ENCODE measurements at places on chromosomes 11 and 22.

- no peak for DNase-seq
Measured at GRCh38 chr22:25134028-25134427, 65.6 kb upstream of the CRYBB3 start.

DNA sequence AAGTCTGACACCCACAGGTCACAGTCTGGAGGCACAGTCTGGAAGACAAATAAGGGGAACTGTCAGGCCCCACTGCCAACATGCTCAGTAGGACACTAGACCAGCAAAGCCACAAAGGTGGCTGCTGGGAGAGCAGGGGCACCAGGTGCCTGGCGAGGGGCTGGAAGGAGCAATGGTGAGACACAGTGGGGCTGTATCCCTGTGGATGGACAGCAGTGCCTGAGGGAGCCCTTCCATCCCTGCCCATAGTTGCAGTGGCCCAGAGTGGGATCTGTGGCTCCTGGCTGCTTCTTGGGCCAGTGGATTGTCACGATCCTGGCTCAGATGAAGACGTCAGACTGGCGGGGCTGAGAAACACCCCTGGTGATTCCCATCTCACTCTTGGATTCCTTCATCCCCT, 154.6 kb downstream of the DSCAML1 start:
- no peak for DNase-seq

DNA sequence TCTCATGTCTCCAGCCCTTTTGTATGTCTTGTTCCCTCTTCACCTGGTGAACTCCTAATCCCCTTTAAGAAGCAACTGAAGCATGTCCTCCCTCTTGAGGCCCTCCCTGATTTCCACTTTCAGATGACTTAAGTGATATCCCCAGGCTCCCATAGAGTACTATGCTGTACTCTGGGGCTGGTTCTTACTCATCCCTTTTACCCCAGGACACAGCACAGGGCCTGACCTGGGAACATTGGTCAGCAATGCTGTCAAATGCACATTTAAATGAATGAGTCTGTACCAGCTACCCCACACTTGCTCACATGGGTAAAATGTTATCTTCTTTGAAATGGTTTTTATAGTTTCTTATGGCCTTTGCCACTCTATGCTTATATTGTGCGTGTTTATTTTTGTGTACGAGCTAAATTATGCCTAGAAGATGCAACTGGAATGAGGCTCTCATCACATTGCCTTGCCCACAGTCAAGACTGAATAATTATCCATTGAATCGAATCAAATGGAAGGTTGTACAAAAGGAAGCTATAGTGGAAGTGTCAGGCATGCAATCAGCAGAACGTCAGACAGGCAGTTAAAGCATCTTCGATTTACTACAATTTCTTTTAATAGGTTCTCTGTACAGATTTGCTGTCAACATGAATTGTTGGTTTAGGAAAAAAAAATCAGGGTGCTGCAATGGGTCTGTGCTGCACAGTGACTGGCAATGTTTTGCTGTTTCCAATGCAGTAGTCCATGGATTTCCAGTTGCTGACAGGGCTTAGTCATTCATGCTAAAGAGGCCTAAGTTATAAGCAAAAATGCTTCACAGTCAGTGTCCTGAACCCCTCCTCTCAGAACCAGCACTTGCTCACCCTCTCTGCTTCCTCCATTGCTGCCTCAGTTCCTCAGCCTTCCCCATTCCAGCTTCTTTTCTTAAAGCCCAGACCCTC, 79.5 kb downstream of the PARVA start:
- no peak for DNase-seq

DNA sequence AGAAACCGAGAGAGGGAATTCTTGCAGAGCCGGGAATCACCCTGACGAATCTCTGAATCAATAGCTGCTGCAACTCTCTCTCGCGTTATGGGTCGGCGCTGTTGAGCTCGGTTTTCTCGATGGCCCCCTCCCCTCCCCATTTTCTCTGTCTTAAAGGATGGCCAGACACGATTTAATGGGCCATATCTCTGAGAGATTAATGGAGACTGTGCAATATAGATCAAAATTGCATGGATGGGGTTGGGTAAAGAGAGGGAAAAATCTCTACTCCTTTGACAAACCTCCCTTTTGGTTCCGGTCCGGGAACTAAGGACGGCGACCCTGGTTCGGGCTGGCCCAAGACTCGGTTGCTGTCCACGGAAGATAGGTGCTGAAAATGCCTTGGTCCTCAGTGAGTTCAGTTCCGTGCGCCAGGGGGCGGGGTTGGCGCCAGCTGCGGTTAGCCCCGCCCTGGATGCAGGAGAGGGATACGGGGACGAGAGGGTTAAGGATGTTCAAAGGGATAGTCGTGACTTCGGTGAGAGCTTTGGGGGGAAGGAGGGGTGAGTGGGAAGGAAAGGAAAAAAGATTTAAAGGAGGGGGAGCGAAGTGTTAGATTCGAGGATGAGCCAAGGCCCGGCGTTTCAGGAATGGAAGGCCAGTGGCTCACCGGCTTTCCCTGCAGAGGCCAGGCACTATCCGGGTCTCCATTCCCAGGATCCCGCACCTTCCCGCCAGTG, 103.6 kb upstream of the HSD17B12 start:
- DNase-seq: peak; percentile 46

GRCh38 chr22:20095521-20095920, 15.5 kb downstream of the DGCR8 start:
- DNase-seq: no peak

DNA sequence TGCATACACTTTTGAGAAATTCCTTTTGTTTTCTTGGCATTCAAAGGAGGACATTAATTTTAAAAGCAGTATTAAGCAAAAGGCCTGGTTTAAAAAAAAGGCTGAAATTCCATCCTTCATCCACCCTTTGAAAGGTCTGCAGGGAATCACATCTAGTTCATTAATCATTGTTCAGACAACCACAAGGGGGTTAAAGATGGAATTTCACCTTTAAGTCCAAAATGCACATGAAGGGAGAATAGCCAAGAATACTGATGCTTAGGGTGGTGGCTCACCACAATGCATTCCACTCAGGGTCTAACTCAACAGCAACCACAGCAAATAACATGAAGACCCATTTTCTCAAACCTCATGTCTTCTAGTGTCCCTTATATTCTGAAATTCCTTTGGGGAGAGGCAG, 256.9 kb downstream of the CADM1 start:
- DNase-seq: no peak

DNA sequence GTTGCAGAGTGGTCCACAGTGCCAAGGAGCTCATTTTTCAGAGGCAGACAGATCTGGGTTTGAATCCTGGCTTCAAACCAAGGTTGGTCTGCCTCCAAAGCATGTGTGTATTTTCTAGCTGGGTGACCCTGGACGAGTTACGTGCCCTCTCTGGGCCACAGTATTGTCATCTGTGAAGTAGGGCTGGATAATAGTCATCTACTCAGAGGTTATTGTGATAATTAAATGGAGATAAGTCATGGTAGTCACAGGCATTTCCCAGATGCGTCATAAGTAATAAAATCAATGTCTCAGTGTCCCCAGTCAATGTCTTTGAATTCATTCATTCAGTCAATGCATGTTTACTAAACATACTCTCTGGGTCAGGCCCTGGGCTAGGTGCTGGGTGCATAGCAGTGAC, 8.6 kb downstream of the OMP start:
- DNase-seq: no peak

DNA sequence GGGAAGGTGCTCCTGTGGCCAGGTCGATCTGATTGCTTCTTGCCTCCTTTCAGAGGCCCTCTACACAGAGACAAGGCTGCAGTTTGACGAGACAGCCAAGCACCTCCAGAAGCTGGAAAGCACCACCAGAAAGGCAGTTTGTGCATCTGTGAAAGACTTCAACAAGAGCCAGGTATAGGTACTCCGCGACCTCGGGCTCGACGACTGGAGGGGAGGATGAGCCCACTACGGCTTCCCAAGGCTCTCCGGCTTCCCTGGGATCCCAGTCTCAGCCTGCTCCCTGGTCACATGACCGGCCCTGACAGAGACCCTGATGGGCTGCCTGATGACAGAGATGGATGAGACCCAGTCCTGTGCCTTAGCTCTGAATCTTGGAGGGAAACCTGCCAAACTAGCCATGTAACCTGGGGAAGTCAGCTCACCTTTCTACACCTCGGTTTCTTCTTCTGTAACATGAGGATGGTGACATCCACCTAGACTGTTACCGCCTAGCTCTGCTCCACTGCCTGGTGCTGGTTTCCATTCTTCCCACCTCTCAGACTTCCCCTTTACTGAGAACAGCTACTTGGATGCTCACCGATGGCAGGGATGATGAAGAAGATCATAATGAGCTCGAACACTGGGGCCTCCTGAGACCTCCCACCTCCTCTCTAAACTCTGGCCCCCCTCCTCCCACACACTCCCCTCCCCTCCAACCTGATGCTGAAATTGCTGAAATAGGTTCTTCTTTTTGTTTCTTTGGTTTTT, 8.9 kb downstream of the RIBC2 start:
- DNase-seq: peak; percentile 10

GRCh38 chr11:114036147-114036811, 23.2 kb upstream of the ZBTB16 start:
- DNase-seq: no peak

DNA sequence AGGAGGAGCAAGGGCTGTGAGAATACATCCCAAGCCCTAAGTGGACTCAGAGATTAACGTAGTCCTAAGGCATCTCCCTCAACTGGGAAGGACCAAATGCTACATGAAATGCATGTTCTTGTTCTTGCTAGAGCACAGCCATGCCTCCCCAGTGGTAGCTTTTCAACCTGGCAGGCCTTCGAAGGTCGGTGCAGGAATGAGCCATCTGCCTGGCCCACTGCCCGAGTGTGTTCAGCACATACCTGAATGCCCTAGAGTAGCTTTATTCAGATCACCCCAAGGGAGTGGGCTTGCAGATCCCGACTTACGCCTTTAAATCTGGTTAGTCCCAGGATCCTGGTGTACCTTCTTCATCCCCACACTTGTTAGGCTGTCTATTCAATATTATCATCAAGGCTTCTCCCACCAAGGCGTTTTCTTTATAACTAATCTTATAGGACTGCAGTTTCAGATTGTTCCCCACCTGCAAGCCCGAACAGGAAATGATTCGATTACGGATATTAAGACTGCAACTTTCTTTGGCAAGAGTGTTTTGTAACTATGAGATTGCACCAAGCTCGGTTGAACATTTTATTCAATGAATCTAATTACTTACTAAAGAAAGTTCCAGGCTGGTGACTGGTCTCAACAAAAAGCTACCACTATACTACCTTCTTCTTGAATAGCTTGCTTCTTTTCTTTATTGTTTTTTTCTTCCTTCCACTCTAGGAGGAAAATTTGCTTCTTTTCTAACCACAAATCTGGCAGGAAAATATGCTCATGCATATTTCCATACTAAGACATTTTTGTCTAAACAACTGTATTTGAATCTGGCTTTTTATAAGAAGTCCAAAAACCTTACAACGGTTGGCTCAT, 115.6 kb downstream of the SGSM3 start:
- no peak for DNase-seq

DNA sequence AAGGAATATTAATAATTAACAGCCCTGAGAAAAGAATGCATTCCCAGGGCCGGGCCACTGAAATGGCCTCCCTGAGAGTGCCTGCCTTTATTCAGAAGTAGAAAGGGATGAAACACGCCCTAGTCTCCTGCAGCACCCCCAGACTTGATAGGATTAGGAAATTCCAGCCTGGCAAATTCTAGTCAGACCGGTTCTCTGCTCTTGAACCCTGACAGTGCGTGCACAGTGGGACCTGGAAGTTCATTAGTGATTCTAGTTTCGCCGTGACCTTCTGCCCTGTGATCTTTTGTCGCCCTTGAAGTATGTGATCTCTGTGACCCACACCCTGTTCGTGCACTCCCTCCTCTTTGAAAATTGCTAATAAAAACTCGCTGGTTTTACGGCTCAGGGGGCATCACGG, 2.1 kb upstream of the GSTP1 start:
- DNase-seq: no peak

GRCh38 chr22:17884893-17885292, 110.6 kb upstream of the BID start:
- no peak for DNase-seq

DNA sequence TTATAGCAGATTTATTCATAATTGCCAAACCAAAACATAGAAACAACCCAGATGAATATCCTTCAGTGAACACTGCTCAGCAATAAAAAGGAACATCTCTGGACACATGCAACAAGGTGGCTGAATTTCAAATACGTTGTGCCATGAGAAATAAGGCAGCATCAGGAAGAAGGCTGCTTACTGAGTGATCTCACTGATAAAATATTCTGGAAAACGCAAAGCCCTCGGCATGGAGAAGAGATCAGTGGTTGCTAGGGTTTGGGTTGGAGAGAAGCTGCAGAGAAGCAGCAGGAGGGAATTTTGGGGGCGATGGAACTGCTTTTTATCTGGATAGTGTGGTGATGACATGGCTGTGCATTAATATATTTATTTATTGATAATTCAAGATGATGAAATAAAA, 11.0 kb upstream of the SHANK2 start:
- no peak for DNase-seq

DNA sequence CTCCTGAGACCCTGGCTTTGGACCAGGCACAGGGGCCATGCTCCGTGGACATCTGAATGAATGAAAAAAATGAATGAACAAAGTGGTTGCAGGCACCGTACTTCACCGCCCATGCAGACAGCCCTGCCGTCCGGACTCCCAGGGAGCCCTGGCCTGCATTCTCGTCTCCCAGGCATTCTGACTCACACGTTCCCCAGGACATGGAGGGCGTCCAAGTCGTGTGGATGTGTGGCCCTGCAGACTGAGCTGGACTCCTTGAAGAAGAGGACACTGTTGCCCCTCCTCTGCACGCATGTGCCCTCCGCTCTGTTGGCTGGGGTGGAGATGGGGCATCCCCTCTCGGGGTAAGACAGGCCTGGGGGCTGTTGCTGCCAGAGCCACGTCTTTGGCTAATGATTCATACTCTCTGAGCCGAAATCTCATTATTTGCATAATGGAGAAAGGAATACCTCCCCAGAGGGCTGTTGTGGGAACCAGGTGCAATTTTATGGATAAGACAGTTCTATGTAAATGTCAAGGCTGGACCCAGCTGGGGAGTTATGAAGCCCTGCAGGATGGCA, 49.7 kb downstream of the RTL6 start:
- no peak for DNase-seq

GRCh38 chr22:46815559-46815895, 53.1 kb downstream of the TBC1D22A start:
- DNase-seq: no peak

DNA sequence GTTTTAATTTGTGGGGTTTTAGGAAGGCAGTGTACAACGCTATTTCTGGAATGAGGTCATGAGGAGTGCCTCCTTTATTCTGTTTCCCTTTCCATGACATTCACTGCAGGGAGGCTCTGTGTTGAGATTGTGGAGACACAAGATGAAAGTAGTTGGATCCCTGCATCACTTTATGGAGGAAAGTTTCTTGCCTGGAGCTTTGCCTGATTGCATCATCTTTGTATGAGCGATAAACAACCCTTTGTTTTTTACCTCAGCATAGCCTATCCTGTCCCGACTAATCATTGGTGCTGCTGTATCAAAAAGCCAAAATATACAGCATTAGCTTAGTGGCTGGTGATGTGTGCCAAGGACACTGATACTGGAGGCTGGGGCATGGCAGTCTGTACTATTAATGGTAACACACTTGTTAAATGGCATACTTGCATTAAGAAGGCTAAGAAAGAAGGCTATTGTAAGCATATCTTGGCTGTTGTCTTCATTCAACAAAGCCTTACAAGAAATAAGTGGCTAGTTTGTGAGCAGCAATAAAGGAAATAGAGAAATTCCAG, 31.2 kb upstream of the SLC5A4 start:
- no peak for DNase-seq
